ENCODE measurements at places on chromosomes 1 and 21.
A peak's percentile ranks its signal among the peaks of the same experiment; 100 is the strongest.

- no peak for DNase-seq
Measured at GRCh38 chr1:114319418-114319817, 165.7 kb upstream of the SYT6 start.

GRCh38 chr1:207822602-207823451 is 71.0 kb downstream of the CD46 start:
- peak; percentile 36 for DNase-seq

GRCh38 chr21:14699433-14700407 is 153.6 kb upstream of the SAMSN1 start:
- DNase-seq = no peak

GRCh38 chr1:16960560-16961296 is 19.7 kb downstream of the MFAP2 start:
- peak; percentile 58 for DNase-seq

DNA sequence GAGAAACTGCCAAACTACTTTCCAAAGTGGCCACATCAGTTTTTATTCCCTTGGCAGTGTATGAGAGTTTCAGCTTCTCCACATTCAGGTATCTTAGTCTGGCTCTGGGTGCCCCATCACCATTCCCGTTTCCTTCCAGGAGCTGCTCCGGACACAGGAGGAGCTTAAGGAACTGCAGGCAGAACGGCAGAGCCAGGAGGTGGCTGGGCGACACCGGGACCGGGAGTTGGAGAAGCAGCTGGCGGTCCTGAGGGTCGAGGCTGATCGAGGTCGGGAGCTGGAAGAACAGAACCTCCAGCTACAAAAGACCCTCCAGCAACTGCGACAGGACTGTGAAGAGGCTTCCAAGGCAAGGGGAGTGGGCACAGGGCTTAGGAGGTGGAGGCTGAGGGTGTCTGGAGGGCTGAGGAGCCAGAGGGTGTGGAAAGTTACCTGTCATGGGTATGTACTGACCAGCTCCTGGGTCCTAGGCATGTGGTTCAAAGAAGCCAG is 10.9 kb upstream of the TUFT1 start:
- no peak for DNase-seq

GRCh38 chr1:248858891-248859889 is at the start of gene ZNF692:
Gene ZNF692, minus strand, starts transcription at chr1:248859085. Its CDS starts 776 bp downstream, at chr1:248858309.
- DNase-seq = peak; percentile 90

DNA sequence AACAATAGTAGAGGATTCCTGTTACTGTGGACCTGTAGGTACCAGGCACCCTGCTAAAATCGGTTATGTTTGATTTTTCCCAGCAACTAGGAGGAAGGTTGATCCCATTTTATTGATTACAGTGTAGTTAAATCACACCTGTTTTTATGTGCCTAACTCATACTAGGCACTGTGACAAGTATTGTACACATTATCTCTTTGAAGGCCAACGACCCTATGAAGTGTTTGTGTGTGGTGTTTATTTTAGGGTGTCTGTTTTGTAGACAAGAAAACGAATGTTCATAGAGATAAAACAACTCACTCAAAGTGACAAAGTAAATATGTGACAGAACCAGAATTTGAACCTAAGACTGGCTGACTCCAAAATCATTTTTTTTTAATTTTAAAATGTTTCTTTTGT is 49.5 kb downstream of the FGGY start:
- DNase-seq = no peak

GRCh38 chr1:152408664-152409063 is 5.4 kb downstream of the CRNN start:
- DNase-seq = no peak

DNA sequence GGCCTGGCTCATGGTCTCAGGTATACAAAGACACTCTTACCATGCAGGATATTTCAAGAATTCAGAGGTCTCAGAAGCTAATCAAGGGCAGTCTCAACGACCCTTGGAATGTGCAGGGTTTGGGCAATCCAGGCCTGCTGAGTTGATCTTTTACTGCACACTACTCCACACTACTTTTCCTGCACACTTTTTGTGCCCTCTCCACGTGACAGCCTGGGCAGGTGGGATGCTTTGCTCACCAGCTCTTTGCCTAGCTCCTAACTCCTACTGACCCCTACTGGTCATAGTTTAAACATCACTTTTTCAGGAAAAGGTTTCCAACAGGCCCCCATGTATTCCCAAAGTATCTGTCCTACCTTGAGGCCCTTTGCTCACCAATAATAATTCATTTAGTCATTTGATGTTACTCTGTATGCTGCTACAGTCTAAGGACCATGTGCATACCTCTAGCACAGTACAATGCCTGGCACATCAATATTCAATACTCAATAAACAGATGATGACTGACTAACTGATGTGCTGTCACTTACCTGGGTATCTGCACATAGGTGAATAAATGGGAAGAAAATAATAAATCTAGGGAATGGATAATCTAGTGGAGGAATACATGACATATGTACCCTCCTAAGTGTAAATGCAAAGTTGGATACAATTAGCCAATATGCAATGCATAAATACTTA is 9.6 kb downstream of the DUSP23 start:
- no peak for DNase-seq

GRCh38 chr1:89484092-89485038 is 40.3 kb upstream of the LRRC8B start:
- DNase-seq = no peak

DNA sequence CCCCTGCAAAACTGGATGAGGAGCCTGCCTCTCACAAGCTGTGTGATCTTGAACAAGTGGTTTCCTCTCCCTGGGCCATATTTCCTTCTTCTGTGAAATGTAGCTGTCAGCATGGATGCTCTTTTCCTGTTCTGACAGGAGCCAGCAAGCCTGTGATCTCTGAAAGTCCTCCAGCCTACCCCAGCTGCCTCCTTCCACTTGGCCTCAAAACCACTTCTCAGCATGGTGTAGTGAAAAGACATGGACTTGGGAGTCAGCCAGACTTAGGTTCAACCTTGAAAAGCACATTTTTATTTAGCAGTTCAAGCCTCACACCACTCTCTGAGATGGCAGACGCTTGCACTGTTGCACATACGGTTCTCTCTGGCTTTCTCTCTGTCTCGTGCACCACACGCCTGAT is 292.9 kb upstream of the DUSP10 start:
- no peak for DNase-seq

DNA sequence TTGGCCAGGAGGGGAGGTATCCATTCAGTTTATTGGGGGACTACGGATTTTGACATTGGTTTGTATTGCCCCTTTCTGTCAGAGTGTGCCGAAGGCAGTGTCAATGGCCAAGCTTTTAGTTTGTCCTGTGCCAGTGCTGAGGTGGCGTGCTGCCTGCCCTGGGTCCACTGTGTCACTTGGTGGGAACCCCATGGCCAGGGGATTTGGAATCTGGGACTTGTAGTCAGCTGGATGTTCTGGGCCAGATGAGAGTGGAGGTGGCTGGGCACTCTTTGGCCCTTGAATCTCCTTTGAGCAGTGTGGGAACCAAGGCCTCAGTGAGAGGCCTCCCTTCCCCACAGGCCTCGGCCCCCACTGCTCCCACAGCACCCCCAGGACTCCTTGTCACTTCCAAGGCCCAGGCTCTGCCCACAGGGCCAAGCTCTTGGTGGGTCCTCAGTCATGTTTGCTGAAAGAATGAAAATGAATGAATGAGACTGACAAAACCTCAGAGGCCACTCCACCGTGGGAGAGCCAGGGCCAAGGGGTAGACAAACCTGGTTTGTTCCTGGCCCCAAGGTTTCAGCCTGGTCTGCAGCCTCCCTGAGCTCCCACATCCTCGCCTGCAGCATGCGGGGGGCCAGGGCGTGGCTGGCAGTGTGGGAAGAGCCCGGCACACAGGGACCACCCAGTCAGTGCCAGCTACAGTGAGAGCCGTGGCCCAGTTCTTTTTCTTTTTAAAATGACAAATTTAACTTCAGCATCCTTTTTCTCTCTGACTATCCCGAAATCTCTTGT is 412.2 kb downstream of the MATN1 start:
- DNase-seq = no peak

DNA sequence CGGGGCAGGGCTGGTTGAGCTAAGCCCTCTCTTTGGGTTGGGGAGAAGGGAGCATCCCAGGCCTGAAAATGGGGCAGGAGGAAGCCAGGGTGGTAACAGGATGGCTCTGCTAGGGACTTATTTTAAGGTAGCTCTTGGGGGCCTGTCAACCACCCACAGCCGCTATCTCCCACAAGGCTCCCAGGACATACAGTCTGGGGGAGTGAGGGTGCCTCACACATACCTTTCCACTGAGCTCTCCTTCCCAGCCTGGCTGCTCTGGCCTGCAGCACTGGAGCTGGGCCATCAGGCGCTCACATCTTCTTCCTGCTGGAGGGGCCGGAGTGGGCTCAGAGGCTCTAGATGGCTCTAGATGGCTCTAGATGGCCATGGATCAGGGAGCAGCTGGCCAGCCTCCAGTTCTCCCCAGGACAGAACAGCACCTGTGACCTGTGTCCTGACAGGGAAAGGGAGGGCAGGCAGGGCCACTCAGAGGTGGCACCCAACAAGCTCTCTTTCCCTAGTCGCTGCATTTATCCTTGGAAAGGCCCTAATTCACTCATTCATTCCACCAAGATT is 11.0 kb upstream of the NPPB start:
- DNase-seq = no peak

GRCh38 chr1:226589008-226589733 is 40.6 kb downstream of the STUM start:
- no peak for DNase-seq

GRCh38 chr1:40047769-40048168 is 7.2 kb downstream of the CAP1 start:
- no peak for DNase-seq

DNA sequence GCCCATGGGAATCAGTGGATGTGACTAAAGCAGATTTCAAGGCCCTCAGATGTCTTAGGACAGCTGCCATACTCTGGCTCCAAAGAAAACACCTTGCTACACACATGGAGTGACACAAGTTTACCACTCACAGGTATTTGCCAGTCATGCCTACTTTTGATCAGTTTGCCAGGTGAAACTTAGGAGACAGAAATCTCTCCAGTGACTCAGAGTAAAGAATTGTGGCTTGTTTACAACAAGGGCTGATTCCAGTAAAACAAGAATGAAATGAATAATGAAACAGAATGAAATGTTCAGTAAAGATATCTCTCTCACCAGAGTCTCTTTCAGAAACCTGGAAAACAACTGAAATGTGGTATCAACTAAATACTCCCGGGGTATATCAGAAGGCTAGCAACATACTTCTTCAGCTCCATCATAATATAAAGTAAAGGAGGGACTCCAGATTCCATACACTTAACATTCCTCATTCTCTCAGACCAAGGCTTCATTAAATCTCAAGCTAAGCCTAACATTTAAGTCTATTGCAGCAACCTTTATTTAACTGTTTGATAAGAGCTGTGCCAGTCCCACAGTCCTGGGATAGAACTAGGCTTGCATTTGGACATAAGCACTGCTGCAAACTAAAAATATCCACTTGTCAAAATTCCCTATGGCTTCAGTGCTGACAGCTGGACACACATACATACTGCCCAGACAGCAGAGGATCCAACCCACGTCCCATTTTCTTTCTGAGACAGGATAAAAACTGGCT is 143.3 kb downstream of the SIPA1L2 start:
- DNase-seq = no peak

GRCh38 chr1:228170666-228171065 is 5.1 kb downstream of the IBA57 start:
- no peak for DNase-seq

DNA sequence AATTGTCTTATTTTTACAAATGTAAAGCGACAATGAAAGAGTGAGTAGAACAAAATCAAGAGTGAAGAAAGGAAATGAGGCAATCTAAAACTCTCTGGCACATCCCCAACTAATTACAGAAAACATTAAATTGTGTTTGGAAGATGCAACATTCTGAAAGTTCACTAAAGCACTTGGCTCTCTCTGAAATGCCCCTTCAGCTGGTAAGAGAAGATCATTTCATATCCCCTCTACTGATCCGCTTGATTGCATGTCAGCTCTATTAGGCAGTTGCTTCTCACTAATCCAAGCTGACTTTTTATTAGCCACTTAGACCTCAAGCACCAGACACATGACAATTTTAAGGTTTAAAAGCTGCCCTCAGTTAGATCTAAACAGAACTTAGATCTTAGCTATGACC is 262.8 kb upstream of the PRMT6 start:
- DNase-seq = no peak

DNA sequence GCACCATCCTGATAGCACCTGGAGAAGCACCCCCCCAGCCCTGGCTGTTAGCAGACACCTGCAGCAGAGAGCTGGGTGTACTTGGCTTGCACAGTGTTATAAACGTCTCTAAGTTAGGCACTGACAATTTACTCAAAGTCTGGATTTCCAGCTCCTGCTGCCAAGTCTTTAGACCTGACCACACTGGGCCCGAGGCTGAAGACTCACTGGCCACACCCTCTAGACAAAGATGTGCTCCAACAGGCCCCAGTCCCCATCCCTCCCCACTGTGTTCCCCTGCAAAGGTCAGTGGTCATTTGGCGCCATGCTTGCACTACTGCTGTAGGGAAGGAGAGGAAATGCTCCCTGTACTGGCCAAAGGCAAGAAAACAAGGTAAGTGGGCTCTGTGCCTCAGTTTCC is 31.1 kb downstream of the PADI6 start:
- DNase-seq = no peak

DNA sequence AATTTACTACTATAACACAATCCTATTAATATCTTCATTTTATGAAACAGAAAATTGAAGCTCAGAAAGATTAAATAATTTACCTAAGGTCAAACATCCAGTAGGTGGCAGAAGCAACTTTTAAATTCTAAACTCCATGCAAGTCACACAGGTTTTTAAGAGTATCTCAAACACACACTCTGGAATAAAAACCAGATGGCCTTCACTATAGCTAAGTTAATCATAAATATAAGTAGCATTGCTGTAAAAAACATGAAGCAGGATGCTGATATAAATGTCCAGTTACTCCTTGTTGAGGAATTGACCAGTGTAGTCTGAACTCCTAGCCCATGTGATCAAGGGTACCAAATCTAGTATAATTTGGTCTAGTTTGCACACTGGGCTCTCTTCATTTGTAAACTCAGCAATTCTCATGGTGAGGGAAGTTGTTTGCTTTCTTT is 9.4 kb upstream of the FMO3 start:
- DNase-seq = no peak

DNA sequence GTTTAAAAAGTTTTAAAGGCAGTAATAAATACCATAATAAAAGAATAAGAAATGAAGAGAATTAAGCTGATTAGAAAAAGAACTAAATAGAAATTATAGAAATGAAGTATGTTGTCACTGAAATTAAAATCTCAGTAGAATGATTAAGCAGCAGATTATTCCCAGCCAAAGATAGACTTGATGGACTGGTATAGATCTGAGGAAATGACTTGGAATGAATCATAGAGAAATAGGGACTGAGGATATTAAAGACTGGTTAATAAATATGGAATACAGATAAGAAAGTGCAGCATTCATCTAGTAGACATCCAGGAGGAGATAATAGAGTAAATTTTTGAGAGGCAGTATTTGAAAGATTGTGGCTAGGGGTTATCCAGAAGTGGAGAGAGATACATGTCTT is 28.7 kb downstream of the MARK1 start:
- no peak for DNase-seq

DNA sequence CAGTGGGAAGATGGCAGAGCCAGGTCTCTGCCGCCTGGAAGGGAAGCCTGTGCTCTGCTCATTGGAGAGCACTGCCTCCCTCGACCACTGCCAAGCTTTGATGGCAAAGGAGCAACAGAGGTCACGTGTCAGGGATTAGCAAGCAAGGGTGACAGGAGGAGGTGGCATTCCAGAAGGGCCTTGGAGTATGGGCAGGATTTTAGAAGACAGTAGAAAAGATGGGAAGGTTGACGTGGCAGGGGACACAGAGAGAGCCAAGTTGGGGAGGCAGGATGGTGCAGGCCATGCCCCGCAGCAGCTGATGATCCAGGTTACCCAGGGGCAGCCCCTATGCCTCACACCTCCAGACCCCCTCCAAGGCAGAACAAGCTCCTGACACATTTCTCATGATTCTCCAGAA is 21.9 kb upstream of the LBR start:
- no peak for DNase-seq

GRCh38 chr1:84668185-84668584 is 22.1 kb downstream of the SSX2IP start:
- DNase-seq = no peak

Data from stimulated activated CD4-positive, alpha-beta T cell treated with anti-CD3 and anti-CD28 coated beads, Interleukin-1b, Interleukin-23, amount 100 ng/mL, for 1 hour (primary cell).